Activated CD4-positive, alpha-beta memory T cell treated with anti-CD3 and anti-CD28 coated beads, Interleukin-2, amount 10 ng/mL, durations not matched to agents 7 days and 5 days (primary cell): ENCODE measurements at places on chromosomes 6 and 20. TPM values are rescaled to one million over a fixed set of nuclear protein-coding genes. Genes with fewer than 3 reads are reported as not detected.

Gene RPS18
- total RNA-seq: 2,403 TPM

Gene TRAPPC3L
- not detected for total RNA-seq

DNA sequence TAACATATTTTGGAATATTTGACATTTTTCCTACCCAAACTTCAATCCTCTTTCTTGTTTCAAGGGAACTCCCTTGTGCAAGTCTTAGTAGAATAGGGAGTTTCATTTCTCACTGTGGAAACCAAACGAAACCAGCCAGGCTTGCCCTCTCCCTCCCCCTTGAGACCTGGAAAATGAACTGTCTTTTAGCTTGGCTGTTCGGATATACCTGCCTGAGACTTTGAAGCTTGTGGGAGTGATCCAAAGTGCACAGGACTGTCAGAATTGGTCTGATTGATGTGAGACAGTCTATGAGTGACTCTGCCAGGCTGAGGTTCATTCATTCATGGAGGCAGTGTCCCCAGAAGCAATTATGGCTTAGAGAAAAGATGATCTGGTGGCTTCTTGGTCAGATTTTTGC lies 388.1 kb downstream of the EPM2A start:
- DNase-seq: no peak

DNA sequence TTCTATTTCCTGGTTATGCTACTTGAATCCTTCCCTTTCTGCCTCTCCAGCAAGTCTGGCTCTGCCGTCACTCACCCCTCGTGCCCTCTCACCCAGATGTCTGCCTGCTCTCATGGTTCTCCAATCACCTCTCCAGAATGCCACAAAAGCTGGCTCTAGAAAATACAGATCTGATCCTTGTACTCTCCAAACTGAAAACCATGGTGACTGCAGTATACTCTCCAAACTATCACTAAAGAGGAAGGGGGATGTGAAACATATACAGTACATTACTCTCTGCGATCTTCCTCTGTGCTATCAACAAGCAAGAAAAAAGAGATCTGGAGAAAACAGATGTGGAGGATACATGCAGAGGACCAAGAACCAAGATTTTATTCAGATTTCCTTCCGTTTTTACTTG lies 91.1 kb downstream of the ATXN1 start:
- DNase-seq: peak; percentile 29

- no peak for DNase-seq
Measured at GRCh38 chr6:35341557-35341956, 801 bp upstream of the PPARD start.
